ENCODE measurements at places on chromosomes 12 and 14. TPM values are rescaled to one million over a fixed set of nuclear protein-coding genes. Genes with fewer than 3 reads are reported as not detected.

KCTD10 gene
- total RNA-seq: 53.0 TPM

DNA sequence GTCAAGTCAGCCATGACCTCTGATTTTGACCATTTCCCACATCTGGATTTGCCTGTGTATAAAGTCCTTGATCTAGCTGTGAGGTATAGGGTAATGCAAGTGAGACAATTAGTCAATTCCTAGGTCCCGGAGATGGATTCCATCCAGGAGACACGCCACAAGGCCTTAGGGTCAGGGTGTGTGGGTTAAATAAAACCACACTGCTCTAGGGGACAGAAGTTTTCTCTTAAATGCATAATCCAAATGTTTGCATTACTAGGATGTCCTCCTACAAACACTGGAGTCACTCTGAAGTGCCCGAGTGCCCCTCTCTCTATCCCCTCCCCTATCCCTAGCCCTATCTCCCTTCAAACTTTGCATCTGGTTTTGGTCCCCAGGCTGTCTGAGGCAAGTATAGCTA lies 26.8 kb downstream of the LRIG3 start:
- H3K4me1 ChIP-seq: peaks cover 8% of the 10 kb centered on the region
- peak overlapping the region; percentile 42 for H3K4me3 ChIP-seq

DNA sequence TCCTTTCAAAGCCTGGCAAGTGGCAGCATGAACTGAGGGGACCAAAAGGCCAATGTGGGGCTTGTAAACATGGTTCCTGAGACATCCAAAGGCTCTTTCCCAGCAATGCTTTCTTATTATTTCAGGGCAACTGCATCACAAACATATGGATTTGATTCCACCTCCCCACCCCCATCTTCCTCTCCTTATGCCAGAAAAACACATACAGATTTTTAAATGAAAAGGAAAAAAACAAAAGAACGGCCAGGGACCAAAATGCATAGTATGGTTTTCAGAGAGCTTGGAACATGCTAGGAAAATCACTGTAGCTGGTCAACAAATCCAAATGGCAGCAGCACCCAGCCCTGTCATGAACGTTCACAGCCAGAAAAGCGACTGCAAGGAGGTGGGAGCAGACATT lies 167.6 kb downstream of the ANO2 start:
- no peak overlapping the region for H3K27ac ChIP-seq
- H3K4me1 ChIP-seq: peaks cover 5% of the 10 kb centered on the region
- H3K36me3 ChIP-seq: no peaks in the 10 kb centered on the region
- H3K4me3 ChIP-seq: no peak overlapping the region
- peaks cover 12% of the 10 kb centered on the region for H3K27me3 ChIP-seq
- no peak for DNase-seq

GRCh38 chr12:95116773-95117172 lies 43.4 kb upstream of the NR2C1 start:
- no peak overlapping the region for H3K27ac ChIP-seq
- H3K4me1 ChIP-seq: no peaks in the 10 kb centered on the region
- no peaks in the 10 kb centered on the region for H3K27me3 ChIP-seq
- H3K36me3 ChIP-seq: peaks cover 67% of the 10 kb centered on the region
